Cerebellar cortex (tissue), 1 donor: ENCODE measurements at places on chromosomes 2 and 18.

- DNase-seq = no peak
Observed at GRCh38 chr2:200336980-200337615, 30.6 kb downstream of the SPATS2L start.

DNA sequence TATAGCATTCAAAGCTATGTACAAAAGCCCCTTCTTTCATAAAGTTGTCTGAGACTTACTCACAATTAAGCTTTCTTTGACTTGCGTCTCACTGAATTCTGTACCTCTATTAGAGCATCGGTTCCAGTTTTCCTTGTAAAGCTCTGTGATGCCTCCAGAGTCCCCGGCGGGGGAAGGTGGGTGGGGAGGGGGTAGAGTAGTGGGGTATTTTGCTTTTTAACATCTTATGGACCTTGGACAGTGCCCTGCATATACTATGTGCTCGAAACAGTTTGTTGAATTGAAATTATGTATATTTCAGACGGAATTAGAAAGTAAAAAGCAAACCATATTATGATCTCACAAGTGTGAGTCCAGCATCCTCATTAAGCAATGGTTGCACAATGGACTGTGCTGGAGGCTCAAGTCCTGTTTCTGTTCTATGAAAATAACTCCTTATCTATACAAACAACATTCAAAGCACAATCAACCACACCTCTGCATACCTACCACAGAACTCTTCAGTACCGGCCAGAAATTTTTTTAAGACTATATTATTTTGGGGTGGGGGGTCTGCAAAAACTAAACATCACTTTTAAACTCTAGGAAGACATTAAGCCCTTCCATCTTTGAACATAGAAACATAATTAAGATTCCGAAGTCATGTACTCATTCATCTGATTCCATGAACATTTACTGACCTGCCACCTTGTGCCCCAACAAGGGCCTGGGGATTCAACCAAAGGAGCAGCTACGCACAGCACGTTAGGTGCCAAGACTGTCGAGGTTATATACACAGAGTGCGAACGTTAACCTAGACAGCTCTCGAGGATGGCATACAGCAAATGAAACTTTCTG is 908 bp downstream of the STAT1 start:
- no peak for DNase-seq

- peak; percentile 95 for DNase-seq
Observed at GRCh38 chr2:39593439-39594393, 72.0 kb upstream of the TMEM178A start.

DNA sequence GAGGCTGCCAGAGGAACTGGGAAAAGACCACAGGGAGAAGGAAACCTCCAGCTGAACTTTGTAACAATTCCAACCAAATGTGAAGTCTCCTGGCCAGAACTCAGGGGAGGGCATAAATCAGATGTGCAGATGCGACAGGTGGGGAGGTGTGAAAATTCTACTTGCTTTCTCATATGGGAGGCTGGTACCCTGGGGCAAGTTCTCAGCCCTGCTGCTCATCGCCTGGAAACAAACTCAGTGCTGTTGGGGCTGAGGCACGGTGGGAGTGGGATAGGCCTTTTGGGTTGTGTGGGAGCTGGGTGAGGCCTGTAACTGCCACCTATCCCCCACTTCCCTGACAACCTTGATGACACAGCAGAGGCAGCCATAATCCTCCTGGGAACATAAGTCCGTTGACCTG is 179.6 kb downstream of the ASB1 start:
- DNase-seq = no peak

DNA sequence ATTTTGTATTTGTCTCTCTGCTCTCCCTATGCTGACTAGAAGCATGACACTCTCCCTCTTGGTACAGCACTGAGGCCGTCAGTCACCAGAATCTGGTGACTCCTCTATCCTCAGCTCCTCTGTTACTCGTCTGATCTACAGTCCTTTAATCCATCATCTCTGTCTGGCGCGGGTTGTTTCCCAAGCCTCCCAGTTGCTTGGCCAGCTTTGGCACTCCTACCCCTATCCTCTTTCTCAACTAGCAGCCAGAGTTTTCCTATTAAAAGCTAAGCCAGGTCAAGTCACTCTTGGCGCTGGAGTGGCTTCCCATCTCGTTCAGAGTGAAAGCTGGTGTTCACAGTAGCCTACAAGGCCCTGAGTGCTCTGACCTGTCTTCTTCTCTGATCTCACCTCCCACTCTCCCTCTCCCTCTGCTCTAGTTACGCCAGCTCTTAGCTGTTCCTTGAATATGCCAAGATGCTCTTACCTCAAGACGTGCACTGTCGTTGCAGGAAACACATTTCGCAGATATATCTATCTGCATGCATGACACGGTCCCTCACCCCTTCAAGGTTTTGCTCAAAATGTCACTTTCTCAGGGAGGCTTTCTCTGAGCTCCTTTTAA is 41.8 kb upstream of the PSME4 start:
- DNase-seq = no peak

DNA sequence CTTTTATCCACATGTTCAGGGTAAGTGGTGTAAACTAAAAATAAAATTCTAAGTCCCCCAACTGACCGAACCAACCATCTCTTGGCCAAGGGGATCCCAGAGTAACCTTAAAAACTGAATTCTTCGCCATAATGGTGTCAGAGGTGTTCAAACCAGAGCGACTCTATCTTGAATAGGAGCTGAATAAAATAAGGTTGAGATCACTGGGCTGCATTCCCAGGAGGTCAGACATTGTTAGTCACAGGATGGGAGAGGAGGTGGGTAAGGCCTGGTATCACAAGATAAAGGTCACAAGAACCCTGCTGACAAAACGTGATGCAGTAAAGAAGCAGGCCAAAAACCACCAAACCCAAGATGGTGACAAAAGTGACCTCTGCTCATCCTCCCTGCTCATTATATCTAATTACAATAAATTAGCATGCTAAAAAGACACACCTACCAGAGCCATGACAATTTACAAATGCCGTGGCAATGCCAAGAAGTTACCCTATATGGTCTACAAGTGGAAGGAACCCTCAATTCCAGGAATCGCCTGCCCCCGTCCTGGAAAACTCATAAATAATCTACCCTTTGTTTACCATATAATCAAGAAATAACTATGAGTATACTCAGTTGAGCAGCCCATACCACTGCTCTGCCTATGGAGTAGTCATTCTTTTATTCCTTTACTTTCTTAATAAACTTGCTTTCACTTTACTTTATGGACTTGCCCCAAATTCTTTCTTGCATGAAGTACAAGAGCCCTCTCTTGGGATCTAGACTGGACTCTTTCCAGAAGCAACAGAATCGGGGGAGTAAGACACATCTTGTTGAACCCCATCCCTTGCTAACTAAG is 302.4 kb downstream of the STK39 start:
- no peak for DNase-seq

- DNase-seq = no peak
Observed at GRCh38 chr2:136783856-136784255, 18.5 kb downstream of the THSD7B start.

- no peak for DNase-seq
Observed at GRCh38 chr2:67412424-67412823, 15.3 kb downstream of the ETAA1 start.

DNA sequence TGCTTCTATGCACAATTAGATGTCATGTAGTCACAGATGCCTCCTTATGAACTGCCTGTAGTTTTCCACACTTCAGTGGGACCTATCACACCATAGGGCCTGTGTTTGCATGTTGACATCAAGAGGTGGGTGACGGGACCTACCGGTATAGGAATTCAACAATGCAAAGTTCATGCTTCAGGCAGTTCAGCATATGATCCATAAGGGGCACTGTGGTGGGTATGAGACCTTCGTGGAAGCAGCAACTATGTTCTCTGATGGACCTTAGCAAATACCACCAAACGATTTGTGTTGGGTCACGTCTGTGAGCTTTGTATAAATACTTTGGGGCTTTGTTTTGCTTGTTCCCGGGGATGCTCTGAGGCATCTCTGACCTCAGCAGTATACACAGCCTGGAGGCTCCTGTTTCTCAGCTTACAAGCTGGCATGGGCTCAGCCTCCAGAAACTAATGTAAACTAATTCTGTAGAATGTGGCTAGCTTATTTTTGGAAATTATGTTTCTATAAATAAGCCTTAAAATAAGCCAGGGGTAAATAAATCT is 111.6 kb downstream of the DTNA start:
- DNase-seq = no peak

DNA sequence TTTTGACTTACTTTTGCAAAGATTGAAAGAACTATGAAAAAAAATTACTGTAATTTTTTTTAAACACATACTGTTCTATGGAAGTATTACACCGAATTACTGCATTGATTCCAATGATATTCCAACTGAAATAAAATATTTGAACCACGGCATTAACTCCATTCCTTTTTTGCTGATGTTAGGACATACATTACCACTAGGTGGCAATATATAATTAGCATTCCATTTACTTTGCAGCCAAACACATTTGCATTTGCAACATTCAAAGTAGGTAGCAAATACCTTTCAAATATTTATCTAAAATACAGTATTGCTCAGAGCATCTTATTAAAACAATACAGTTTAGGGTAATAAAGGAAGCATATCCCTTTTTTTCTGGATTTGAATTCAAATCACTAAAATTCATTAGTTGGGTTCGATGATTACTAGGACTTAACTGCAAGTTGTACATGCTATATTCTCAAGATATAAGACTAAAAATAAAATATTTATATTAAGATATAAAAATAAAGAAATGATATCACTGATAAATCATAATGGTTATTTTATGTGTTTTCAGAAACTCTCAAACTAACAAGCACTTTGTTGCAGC is 31.3 kb downstream of the LANCL1 start:
- peak; percentile 25 for DNase-seq

DNA sequence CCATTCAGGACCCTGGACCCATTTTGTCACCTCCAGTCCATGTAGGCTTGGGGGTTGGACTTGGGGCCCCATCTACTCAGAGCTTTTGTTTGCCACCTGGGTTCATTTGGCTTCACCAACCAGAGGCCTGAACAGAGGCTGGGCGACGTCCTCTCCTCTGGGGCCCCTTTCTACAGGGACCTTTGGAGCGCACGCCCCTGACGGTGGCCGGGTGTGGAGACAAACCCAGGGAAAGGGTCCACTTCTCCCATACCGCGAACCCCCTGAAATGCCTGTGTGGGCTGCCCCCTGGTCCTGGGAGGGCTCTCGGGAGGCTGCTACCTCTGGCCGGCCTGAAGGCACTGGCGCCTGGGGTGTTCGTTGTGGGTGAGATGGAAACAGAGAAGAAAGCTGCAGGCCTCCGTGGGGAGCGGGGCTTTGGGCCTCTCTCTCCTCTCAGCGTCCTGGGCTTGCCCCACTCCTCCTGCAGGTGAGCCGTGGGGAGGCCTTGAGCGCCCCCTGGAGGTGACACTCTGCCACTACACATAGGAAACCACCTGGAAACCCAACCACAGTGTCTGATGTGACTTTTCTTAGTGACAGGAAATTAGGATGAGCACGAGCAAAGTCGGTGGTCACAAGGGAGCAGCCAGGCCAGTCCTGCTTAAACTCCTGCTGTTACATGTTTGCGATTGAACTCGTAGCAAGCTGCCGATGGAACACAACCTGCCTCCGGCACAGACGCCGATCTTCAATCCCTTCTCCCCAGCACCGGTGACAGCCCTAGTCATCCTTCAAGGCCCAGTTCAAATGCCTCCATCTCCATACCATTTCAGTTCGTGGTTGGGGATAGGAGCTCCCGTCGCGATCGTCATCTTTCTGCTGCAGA is 12.0 kb upstream of the NTSR2 start:
- peak; percentile 64 for DNase-seq

DNA sequence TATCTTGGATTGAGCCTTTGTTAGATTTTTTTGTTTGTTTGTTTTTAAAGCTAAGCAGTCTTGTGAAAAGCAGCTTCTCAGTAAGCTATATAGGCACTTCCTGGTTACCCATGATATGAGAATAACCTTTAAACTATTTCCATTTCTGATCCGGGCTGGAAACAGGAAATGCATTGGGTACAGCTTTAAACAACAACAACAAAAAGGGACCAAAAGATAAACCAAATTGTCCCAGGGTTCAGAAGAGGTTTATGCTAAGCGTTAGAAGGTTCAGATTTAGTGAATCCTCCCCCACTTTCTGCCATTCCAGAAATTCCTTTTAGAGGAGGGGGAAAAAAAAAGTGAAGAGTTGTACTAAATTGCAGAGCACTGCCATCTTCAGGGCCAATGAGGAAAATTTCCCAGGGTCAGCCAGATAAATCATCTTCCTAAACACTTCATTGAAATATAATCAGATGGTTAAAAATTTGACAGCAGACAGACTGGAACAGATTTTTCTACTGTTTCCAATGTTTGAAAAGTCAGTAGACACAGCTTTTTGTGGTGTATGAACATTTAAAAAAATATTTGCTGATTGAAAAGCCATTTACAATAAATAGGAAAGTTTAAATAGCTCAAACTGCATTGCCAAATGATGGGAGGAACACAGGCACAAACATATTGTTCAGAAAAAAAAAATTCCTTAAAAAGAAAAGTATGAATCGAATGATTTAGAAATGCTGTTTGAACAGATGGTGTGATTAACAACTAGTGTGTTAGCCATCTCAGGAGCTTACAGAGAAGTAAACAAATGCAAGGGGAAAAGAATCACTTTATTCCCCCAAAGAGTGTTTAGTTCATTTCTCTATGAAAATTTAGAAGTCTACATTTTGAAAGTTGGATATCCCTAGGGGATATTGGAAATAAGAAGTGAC is 189.9 kb upstream of the TANK start:
- peak; percentile 27 for DNase-seq

DNA sequence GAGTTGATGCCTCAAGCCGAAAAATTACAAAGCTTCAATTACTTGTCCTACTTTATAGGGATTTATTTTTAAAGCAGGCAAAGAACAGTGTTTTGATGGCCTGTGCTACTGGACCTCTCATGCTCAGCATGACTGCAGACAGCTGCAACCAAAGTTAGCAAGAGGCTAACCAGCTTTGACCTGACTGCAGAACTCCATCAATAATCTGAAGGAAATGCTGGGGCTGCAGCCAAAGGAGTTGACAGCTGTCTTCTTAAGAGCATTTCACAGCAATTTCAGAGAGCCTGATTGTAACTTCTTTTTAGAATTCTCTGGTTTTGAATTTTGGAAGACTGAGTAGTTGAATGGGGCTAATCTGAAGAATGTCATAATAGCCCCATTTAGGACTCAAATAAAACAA is 46.5 kb upstream of the SESTD1 start:
- DNase-seq = no peak

DNA sequence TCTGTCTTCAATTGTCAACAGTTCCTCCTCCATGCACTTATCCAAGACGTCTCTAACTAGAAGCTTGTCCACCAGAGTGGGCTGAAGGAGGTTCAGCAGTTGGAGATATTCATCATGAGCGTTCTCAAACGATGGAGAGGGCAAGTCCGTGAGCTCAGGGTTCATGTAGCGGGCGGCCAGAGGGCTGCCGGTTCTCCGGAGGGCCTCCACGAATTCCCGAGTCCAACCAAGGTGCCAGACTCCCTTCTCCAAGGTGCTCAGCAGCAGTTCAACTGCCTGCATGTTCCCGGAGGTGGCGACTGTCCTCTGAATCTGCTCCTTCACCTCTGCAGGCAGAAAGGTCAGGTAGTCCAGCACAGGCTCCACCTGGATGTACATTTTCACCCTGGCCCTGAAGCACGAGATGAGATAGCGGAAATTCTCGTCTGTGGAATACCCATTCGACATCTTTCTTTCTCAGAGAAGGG is 590 bp downstream of the IFIH1 start:
- no peak for DNase-seq
